Upper lobe of right lung (tissue), 1 donor: ENCODE measurements at places on chromosomes 2 and 18. TPM values are rescaled to one million over a fixed set of nuclear protein-coding genes. Genes with fewer than 3 reads are reported as not detected.

ST8SIA5 gene
- not detected for total RNA-seq

SPATA3 gene
- not detected for total RNA-seq

SIX3 gene
- not detected for total RNA-seq

CTAGE1 gene
- total RNA-seq: not detected

MOCOS gene
- 5.0 TPM for total RNA-seq

NT5C1B gene
- total RNA-seq: not detected

PNKD gene
- 65.4 TPM for total RNA-seq

HOXD8 gene
- 2.6 TPM for total RNA-seq

HMSD gene
- 2.1 TPM for total RNA-seq

PLCL1 gene
- 7.7 TPM for total RNA-seq

SOX11 gene
- 0.84 TPM for total RNA-seq

LRP2 gene
- total RNA-seq: 36.6 TPM

PDE11A gene
- not detected for total RNA-seq

SEPTIN10 gene
- total RNA-seq: 83.7 TPM

NPAS2 gene
- 11.4 TPM for total RNA-seq
